Activated CD4-positive, alpha-beta T cell treated with anti-CD3 and anti-CD28 coated beads for 24 hours (primary cell): ENCODE measurements at places on chromosomes 4 and X.
A peak's percentile ranks its signal among the peaks of the same experiment; 100 is the strongest.

- no peak for DNase-seq
Measured at GRCh38 chr4:1239950-1240307, 9.0 kb downstream of the CTBP1 start.

DNA sequence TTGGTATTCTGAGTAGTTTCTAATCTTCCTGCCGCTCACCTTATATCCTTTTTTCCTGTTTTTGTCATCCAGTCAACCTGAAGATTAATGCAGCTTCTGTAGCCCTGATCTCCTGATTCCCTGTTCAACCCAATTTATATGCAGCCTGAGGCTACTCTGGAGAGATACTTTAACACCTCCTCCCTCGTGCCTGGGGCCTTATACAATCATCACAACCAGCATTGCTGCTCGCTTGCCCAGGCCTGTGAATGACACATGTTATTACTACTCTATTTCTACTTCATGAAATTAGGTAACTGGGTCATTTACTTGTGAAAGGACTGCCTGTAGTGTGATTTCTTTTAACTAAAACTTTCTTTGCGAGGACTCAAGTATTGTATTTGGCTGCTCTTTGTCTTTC is 33.7 kb upstream of the WDR17 start:
- no peak for DNase-seq

DNA sequence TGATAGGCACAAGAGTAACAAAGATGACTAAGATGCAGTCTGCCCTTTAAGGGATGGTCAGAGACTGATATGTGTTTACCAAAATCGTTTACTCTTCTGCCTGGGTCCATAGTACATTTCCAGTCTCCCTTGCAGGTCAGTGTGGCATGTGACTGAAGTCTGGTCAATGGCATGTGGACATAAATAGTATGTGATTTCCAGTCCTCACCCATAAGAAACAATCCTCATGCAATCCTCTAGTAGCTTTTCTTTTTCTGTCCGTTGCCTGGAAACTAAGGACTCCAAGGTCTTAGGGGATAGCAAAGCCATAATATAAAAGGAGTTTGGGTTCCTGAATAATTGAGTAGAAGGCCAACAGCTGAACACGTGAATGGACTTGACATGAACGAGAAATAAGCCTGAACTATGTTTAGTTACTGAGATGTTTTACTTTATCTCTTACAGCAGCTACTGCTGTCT is 1.1 kb downstream of the SLC9B2 start:
- no peak for DNase-seq

DNA sequence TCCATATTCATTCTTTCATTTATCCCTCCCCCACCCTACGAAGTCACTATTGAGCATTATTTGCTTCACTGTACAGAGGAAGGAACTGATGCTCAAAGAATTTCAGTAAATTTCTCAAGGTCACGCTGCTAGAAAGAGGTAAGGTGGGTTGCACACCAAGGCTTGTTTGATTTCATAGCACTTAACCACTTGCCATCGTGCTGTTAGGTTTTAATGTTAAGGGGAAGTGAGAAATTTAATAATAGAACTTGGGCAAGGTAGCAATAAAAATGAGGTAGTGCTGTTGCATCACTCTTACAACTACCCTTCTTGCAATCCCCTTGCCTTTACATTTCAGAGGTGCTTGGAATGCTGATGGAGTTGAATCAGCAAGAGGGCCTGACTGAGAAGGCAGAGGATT is 343.1 kb downstream of the MID1IP1 start:
- DNase-seq: no peak

GRCh38 chr4:8242782-8243560 is 26.6 kb upstream of the HTRA3 start:
- DNase-seq: no peak

DNA sequence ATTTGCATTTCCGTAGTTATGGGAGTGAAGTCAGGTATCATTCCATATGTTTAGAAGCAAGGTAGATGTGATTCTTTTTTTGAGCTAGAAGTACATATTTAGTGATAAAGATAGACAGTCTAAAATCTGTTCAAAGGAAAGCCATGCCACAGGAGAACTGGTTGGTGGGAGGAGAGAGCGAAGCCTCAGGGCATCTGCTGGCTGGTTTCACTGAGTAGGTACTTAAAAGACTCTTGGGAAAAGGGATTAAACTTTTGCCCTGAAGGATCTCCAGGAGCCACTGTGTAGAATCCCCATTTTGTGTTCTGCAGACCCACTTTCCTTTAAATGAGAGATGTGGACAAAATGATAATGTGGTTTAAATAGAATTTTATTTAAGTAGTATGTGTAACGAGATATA is 89.6 kb downstream of the SHROOM2 start:
- no peak for DNase-seq

DNA sequence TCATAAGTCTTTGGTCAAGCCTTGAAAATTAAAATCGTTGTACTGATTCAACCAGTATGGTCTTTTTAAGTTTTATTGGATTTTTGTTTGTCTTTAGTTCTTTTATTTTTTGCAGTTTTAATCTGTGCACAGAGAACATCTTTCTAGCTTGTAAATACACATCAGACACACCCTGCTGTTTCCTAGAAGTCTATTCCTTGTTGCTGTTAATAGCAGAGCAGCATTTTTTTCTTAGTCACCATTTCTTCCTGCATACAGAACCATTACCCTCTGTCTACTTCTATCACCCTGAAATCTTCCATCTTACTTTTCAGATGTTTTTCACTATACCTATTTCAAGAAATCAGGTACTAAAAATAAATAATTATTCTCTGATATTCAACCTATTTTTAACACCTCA is 375.4 kb downstream of the GRID2 start:
- DNase-seq: no peak

- no peak for DNase-seq
Measured at GRCh38 chr4:123747016-123747415, 350.4 kb downstream of the SPRY1 start.

GRCh38 chr4:95225849-95226248 is 322.9 kb downstream of the UNC5C start:
- DNase-seq: no peak

DNA sequence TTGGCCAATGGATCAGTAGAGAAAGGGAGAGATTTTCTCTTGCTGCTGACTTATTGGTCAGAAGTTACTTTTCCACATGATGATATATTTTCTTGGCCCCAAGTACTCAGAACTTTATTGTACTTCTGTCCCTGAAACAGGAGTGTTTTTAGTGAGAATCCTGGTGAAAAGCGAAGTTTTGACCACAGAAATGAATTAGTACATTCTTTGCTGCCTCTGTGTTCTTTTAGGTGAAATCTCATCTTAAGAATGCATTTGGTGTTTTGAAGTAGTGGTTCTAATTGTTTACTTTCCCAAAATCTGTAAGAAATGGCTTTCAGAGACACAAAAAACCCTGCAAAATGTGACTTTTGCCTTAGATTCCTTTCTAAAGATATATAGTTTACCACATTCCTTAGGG is 240.4 kb downstream of the FRMPD4 start:
- no peak for DNase-seq

- no peak for DNase-seq
Measured at GRCh38 chr4:159191989-159192388, 89.1 kb downstream of the RAPGEF2 start.

- no peak for DNase-seq
Measured at GRCh38 chr4:179536694-179537093, 2094.5 kb upstream of the AGA start.

GRCh38 chrX:23616361-23616760 is 50.9 kb upstream of the PRDX4 start:
- DNase-seq: no peak

DNA sequence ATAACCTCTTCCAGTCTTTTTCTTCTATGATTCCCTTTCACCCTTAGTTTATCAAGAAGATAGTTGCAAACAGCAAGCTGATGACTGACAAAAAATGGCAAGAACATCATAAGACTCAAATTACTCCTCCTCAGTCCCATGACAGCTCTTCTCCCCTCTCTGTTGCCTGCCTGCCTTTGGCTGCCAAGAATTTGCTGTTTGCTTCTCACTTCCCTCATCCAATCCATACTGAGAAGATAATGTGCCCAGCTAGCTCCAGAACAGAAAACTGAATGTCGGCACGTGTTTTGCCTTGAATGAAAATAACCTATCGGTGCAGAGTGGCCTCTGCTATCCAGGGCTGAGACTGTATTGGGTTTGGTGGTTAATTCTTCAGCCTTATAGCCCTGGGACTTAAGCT is 192.1 kb downstream of the PPARGC1A start:
- no peak for DNase-seq

- no peak for DNase-seq
Measured at GRCh38 chrX:18855919-18856644, 127.8 kb downstream of the PHKA2 start.

DNA sequence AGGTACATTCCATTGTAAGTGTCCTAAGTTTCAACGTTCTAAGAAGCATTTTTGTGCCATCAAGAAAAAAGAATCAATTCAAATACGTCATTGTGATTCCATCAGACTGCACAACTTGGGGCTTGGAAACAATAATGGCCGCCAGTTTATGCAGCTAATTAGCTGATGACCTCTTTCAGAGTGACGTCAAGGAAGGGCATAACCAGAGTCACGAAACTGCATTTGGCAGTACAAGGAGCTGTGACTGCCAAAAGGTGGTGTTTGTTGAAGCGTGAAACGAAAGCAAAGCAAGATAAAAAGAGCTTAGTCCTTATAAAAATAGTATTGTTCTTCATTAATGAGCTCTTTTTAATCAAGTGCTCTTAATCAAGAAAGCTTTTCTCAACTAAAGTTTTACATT is 81.1 kb upstream of the SH3RF1 start:
- no peak for DNase-seq

- no peak for DNase-seq
Measured at GRCh38 chr4:177032341-177032740, 239.6 kb upstream of the VEGFC start.

GRCh38 chr4:52704133-52704532 is 45.0 kb upstream of the USP46 start:
- DNase-seq: no peak

- DNase-seq: no peak
Measured at GRCh38 chr4:47155919-47156318, 124.6 kb downstream of the GABRB1 start.

DNA sequence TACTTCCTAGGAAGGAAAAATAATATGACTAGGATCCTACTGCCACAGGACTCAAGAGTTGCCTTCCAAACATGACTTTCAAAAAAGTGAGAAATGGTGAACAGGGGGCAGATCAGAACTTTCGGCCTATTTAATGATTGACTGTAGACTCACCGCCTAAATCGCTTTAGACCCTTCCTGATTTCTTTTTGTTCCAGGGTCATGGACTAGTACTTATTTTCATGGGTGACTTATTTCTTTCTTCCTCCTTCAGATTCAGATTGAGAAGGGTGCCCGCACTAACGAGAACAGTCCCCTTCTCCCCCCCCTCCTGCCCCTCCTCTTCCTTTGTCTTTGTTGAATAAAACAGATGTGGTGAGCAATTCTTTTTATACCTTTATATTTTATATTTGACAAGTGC is 48.0 kb upstream of the KLHL8 start:
- DNase-seq: no peak

- no peak for DNase-seq
Measured at GRCh38 chrX:38594434-38594833, 33.1 kb downstream of the TSPAN7 start.

DNA sequence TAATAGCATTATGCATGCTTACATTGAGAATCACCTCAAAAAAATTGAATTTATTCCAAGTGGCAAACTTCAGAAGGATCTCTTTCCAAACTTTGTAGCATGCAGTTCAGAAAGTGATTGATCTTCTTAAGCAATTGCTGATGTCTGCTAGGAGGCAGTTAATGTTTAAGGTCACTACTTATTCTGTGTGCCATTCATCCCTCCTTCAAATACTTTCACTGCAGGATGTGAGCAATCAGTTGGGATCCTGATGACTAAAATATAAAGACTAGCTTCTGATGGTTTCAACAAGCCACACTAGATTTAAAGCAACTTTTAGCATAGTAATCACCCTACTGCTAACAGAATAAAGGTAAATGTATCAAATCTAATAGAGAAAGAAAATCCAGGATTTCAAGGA is 414.1 kb downstream of the ADGRL3 start:
- no peak for DNase-seq

GRCh38 chr4:7831858-7832730 is 107.6 kb downstream of the AFAP1 start:
- DNase-seq: no peak

GRCh38 chr4:4299006-4299405 is 9.0 kb downstream of the ZBTB49 start:
- no peak for DNase-seq

GRCh38 chr4:76430519-76431388 is 4.3 kb upstream of the SHROOM3 start:
- DNase-seq: peak; percentile 8

DNA sequence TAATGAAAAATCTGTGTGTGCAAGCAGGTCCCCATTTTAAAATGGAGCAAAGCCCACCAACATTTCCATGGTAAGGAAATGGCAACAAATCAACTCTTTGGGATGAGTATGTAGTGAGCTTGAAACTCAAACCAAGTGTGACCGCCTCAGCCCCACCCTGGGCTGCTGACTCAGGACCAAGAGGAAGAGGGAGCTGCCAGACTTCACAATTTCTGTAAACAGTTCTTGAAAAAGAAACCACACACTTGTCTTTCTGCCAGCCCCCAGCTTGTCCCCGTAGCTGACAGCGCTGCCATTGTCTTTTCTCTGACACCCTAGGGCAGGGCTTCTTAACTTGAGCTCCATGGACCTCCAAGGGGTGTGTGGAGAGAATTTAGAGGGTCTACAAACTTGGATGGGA is 10.3 kb downstream of the RTL5 start:
- DNase-seq: no peak

DNA sequence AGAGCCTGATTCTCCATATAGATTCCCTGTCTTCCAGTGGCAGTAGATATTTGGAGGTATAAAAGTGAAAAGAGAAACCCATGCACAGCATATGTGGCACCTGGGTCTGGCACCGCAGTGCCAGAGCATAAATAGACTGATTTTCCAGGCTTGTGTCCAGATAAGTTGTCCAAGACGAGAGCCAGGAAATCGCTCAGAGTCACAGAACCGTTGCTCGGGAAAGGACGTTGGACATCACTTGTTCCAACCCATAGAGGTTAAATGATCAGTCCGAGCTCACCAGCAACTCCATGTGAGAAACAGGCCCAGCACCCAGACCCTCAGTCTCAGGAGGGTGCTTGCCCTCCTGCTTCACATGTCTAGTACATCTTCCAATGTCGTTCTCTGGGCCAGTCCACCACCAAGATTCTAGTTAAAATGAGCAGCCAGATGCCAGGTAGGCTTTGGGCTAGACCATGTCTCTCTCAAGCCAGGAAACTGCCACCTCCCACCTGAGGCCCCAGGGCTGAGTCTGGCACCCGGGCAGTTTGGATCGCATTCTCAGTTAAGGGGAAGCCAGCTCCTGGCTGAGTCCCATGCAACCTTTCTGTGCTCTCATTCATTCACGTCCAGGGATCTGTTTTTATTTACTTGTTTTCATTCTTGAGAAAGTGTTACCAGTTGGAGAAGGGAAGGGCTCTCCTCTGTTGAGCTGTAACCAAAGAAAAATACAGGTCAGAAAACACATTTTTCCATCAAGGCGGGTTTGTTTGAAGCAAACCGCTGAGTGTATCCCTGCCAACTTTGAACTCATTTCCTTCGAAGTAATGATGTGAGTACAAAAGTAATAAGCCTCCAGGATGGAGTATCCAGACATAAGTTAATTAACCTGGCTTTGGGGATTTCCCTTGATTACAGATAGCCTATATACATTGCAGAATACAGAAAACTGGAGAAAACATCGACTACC is 91.7 kb downstream of the PHOX2B start:
- DNase-seq: no peak

- no peak for DNase-seq
Measured at GRCh38 chr4:80471756-80472155, 136.2 kb downstream of the CFAP299 start.

GRCh38 chr4:144578681-144579080 is 67.3 kb upstream of the HHIP start:
- DNase-seq: no peak
